Activated naive CD8-positive, alpha-beta T cell treated with anti-CD3 and anti-CD28 coated beads, Interleukin-2, amount 10 ng/mL, durations not matched to agents 7 days and 5 days (primary cell): ENCODE measurements at places on chromosomes 6 and 20.
A peak's percentile ranks its signal among the peaks of the same experiment; 100 is the strongest.

GRCh38 chr6:44339763-44340625 lies 2.5 kb upstream of the SPATS1 start:
- DNase-seq: no peak

DNA sequence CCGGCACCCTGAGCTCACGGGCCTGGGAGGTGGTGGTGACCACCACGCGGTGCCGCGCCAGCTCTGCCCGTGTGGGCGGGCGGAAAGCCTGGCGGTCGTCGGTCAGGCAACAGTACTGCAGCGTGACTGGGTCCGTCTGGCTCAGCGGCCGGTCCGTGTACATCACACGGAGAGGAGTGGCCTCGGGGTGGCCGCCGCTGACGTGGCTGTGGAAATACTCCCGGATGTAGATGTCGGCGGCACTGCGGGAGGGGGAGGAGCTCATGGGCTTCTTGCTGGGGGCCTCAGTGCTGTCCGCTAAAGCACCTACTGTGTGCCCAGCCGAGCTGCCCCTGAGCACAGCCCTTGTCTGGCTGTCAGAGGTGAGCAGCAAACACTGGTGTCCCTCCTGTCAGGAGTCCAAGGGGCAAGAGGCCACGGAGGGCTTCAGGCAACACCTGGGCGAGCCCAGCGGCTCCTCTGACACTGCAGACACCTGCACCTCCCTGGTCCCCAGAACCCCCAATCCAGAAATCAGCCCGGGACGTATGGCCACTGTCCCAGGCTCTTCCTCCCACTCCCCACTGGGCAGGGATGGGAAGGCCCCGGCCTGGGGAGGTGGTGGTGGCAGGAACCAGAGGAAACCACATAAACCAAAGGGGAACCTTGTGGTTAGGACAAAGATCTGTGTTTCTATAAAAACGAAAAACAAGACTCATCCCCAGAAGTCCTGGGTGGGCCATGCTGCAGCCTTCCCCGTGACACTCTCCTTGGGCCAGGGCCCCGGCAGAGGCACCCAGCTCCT lies 6.5 kb downstream of the HELZ2 start:
- DNase-seq: peak; percentile 74

GRCh38 chr6:108518714-108519576 lies 41.8 kb upstream of the FOXO3 start:
- no peak for DNase-seq

DNA sequence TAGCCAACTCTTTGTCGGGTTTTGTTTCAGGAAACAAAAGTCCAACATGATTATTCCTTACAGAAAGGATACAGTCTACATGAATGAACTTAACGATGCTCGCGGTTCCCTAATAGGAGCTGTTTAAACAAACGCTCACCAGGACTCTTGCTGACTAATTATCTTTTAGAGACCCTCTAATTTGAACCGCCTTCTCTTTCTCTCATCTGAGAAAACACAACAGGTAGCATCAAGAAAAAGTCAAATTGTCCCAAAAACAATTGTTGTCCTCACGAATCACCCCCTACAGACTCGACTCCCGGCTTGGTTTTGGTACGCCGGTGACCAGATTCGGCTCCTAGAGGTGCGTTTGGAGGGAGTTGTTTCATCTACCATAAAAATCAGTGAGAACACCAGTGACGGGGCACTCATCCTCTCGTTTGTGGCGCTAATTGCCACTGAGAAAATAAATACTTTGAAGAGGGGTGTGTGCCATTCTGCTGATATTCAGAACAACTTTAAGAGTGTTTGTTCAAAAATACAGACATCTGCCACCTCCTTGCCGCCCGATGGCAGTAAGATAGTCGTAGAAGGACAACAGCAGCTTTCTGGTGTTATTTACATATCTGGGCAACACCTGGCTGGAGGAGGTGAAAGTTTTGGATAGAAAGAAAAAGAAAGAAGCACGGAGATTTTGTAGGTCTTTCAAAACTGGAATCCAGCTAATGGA lies 1.1 kb upstream of the SIM1 start:
- no peak for DNase-seq

- DNase-seq: no peak
These were observed 22.1 kb downstream of the MDGA1 start for GRCh38 chr6:37675606-37676005.

- no peak for DNase-seq
These were observed 13.0 kb upstream of the F13A1 start for GRCh38 chr6:6333501-6333900.

DNA sequence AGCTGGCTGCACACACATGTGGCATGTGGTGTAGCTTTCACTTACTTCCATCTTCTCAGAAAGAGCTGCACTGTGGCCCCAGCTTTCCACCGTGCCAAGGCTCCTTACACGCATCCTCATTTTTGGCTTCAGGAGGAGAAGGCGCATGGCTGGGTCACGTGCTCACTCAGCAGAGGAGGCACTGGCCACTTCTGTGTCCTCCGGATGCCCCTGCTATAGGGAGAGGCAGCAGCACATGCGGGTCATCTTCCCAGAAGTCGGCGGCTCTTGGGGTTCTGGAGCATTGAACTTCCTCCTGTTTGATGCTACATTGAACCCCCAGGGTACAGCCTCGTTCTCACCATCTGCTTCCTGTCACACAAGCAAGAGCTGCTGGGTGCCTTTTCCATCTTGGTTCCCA lies 111.3 kb downstream of the FAM120B start:
- no peak for DNase-seq

- DNase-seq: no peak
These were observed 302.4 kb downstream of the THBS2 start for GRCh38 chr6:168951217-168951616.

DNA sequence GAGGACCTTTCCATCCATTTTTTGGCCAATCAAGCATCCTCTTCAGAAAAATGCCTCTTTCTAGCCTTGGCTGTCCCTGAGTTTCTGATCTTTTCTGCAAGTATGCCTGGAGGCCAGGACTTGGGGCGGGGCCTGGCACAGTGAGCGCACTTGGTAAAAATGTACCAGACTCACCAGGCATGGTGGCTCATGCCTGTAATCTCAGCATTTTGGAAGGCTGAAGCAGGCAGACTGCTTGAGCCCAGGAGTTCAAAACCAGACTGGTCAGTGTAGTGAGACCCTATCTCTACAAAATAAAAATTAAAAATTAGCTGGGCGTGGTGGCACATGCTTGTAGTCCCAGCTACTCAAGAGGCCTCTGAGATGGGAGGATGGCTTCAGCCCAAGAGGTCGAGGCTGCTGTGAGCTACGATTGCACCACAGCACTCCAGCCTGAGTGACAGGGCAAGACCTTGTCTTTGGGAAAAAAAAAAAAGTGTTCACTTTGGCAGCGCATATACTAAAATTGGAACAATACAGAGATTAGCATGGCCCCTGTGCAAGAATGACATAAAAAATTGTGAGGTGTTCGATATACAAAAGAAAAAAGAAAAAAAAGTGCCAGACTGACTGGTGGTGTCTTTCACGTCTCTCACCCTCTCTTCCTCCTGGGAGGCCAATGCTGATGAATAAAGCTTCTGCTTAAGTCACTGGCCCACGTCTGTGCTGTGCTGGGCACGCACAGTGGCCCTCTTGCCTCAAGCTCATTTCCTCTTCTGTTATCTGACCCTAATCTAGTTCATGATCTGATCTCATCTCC lies 18.1 kb upstream of the SLC9A8 start:
- DNase-seq: no peak

- peak; percentile 84 for DNase-seq
These were observed at the start of gene SNAI1 for GRCh38 chr20:49982346-49983122. TSS of gene SNAI1 (plus strand) at chr20:49982980. CDS start at chr20:49983060, 80 bp downstream.

- DNase-seq: no peak
These were observed 20.5 kb downstream of the PERP start for GRCh38 chr6:138086573-138087196.

DNA sequence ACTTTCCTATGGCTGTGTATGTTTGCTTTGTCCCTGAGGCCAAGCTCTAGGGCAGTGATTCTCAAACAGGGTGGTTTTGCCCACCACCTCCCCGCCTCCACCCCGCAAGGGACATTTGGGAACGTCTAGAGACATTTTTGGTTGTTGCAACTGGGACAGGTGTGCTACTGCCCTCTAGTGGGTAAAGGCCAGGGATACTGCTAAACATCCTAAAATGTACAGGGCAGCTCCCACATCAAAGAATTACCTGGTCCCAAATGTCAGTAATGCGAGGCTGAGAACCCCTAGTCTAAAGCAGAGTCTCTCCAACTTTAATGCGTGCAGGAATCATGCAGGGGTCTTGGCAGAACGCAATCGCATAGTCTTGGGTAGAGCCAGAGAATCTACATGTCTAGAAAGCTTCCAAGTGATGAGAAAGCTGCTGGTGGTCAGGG lies 5.1 kb downstream of the KCNS1 start:
- no peak for DNase-seq
